ENCODE measurements at places on chromosomes 16 and 17.

DNA sequence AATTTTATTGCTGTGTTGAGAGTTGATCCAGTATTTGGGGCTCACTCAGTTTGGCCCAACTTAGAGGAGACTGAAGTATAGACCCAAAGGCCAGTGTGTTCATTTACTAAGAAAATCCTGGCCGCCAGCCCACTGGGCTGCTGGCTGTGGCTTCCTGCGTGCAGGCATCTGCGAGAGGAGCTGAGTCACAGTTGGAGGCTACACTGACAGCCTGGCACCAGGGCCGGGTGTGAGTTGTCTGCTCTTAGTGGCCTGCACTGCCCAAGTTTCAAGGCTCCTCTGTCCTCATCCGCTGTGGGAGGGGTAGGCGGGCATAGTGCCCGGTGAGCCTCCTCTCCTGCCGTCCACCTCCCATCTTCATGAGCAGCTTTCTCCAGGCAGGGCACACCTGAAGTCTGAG is 54.2 kb downstream of the PLD6 start:
- DNase-seq, result peak; percentile 24

DNA sequence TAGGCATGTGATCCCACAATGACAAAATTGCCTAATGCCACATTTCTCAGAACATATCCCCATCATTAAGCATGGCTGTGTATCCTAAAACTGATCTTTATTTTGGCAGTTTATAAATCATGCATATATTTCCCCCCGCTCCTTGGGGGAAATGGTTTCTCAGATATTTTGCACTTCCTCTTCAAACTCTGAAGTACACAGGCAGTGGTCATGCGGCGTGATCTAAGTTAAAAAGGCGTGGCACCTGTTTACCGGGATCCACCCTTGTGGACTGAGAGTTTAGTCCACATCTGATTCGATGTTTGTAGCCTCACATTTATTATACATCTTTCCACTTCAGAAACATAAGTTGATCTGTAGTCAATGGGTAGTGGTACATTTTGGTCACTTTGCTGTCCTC is 51.4 kb downstream of the USP10 start:
- DNase-seq, result no peak

- DNase-seq, result no peak
Measured at GRCh38 chr16:17836868-17837602, 366.3 kb upstream of the XYLT1 start.

DNA sequence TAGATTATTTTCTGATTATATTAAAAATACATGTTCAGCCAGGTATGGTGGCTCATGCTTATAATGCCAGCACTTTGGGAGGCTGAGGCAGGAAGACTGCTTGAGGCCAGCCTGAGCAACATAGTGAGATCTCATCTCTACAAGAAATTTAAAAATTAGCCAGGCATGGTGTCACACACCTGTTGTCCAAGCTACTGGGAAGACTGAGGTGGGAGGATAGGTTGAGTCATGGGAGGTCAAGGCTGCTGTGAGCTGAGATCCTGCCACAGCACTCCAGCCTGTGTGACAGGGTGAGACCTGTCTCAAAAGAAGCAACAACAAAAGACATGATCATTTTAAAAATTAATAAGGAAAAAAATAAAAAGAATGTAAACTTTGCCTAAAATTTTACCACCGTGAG is 40.7 kb downstream of the PRAC1 start:
- no peak for DNase-seq

GRCh38 chr17:10888858-10889257 is 51.0 kb upstream of the PIRT start:
- DNase-seq, result no peak

DNA sequence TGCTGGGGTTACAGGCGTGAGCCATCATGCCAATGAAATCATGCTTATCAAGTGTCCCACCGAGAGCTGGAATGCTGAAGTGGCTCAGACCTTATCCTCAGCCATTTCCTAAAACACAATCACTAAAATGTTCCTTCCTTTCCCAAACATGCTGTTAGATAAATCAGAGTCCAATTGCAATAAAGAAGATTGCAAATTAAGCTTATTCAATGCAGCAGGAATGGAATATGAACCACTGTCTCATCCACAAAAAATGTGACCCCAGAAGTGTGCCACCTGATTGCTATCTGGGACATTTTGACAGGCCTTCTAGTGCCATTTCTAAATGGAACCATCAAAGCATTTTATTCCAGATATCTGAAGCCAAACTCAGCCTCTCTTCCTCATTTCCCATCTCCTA is 205.5 kb upstream of the CDH11 start:
- no peak for DNase-seq

All from stimulated activated CD4-positive, alpha-beta T cell treated with anti-CD3 and anti-CD28 coated beads, Interleukin-4, amount 100 ng/mL, for 24 hours (primary cell).